ENCODE measurements at places on chromosomes 16 and 17.

DNA sequence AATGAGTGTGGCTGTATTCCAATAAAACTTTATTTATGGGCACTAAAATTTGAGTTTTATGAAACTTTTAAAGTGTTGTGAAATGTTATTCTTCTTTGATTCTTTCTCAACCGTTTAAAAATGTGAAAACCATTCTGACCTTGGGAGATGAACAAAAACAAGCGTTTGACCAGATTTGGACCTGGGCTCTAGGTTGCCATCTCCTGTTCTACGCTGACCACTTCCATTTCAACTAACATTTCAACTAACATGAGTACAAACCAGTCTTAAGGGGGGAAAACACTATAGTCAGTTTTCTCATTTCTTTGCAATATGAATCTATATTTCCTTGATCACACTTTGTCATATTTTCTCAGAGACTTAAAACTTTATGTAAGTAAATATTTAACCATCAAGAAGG is 118.4 kb upstream of the IRX5 start:
- no peak for DNase-seq

DNA sequence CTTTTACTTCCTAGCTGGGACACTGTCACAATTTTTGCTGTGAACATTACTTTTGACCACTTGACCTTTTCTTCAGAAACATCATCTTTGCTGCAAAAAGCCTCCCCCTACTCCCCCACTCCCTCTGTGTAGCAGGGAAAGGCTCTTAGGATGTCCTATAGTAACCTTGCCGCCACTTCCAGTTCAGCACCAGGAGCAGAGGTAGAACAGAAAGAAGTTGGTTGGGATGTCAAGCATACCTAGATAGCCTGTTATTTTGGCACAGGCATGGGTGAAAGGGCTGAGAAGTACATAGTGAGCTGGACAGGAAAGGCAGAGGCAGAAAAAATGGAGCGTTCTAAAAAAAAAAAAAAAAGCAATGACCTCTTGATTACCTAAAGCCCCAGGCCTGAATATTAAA is 31.3 kb downstream of the SMIM36 start:
- DNase-seq, result no peak

DNA sequence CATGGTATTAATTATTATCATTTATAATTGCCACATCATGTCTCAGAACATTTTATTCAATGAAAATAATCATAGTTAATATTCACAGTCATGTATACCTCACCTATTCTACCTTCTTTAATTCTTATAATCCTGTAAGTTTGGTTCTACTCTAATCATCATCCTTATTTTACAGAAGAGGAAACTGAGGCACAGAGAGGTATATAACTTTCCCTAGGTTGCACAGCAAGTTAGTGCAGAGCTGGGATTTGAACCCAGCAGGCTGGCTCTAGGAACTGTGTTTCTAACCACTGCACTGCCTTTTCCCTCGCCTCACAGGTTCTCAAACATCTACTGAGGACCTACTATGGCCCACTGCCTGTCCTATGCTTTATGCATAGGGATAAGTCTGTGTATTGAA is 32.7 kb downstream of the WSB1 start:
- DNase-seq, result no peak

- no peak for DNase-seq
Measured at GRCh38 chr17:17957584-17957916, 14.7 kb downstream of the TOM1L2 start.

- DNase-seq, result peak; percentile 48
Measured at GRCh38 chr16:30903596-30903995, 7.2 kb downstream of the CTF1 start.

- DNase-seq, result peak; percentile 74
Measured at GRCh38 chr17:34420254-34420766, 57.3 kb upstream of the CCL1 start.

DNA sequence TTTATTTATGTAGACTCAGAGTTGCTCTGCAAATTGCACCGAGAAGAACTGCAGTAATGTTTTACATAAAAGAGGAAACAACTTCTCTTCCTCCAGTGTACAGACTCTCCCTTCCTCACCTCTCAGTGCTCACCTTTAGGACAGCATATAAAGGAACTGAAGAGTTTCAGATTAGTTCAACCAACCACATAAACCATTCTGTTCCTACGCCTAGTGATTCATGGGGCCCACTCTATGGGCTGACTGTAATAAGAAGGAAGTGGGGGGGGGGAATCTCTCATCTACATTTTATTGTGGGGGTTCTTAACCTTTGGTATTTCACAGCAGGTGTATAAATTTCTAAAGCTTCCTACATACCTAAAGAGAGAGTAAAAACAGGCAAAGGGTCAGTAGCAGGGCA is 18.3 kb downstream of the ZSWIM7 start:
- no peak for DNase-seq

GRCh38 chr17:38434178-38434665 is 6.0 kb downstream of the ARHGAP23 start:
- DNase-seq, result no peak

DNA sequence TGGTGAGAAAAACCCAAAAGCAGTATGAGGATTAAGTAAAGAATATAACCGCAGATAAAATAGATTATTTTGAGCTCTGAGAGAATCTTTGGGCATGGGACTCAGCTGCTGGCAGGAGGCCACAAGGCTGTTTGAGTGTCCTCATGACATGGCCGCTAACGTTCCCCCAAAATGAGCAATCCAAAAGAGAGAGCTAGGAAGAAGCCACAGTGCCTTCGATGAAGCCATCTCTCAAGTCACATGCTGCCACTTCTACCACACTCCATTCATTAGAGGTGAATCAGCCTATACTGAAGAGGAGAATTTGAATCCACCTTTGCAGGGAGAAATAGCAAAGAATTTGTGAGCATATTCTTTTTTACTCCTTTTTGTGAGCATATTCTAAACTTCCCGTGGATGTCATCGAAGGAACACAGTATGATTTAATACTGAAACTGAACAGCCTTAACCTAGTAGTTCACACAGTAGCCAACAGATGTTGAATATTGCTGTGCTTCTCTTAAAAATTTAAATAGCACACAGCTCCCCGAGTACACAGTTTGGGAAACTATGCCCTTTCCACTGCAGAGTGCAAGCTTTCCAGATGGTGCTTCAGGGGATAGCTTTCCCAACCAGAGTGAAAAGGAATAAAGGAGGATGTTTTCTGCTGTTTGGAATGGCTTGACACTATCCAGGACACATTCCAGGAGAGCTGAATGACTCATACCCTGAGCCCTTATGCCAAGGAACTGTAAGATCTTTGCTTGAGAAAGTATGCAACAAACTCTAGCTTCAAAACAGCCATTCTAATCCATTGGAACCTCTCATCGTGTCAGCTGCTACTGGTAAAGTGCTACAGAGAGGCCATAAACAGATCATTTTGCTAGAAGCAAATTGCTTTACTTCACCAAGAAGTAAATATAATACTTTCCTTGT is 33.9 kb downstream of the ANKFY1 start:
- no peak for DNase-seq

GRCh38 chr16:46916980-46917379 is 32.8 kb downstream of the GPT2 start:
- no peak for DNase-seq

GRCh38 chr16:57797216-57797525 is 5.1 kb downstream of the KIFC3 start:
- DNase-seq, result no peak

DNA sequence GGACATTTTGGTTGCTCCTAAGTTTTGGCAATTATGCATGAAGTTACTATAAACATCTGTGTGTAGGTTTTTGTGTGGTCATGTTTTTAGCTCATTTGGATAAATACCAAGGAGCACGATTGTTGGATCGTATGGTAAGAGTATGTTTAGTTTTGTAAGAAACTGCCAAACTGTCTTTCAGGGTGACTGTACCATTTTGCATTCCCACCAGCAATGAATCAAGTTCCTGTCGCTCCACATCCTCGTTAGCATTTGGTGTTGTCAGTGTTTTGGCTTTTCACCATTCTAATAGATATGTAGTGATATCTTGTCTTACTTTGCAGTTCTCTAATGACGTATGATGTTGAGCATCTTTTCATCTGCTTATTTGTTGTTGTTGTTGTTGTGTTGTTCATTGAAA is 20.2 kb downstream of the TENT4B start:
- DNase-seq, result no peak

- no peak for DNase-seq
Measured at GRCh38 chr17:68993112-68993511, 37.9 kb upstream of the ABCA8 start.

DNA sequence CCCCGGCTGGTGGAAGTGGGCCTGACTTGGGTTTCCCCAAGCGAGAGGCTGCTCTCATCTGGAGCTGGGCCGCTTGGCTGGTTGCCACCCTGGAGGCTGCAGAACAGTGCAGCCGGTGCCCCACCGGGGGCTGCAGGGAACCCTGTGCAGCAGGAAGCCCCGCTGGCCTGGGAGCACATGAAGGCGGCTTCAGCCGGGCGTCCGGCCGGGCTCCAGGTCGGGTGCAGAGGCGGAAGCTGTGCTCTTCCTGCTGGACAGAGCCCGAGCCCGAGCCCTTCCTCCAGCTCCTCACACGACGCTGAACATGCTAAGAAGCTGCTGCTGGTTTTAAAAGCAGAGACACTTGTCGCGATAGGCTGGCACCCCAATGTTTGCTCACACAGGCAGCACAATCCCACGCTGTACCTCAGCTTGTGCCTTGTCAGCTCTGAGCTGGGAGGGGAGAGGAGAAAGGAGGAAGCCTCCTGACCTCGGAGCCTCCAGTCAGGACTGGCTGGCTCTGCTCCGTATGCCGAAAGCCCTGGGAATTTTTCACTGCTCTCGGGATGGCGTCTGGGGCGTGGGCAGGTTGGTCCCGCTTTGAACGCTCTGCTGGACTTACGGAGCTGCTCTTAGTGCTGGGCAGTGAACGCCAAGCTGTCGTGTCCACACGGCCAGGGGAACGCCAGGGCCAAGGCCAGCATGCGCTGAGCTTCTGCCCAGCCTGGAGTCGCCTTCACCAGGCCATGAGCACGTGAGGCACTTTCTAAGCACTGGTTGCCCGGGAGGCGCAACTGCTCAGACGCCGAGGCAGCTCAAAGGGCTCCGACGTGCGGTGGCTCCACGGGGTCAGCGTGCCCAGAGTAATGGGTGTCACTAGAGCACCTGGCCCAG is 8.8 kb downstream of the CDK5R1 start:
- DNase-seq, result no peak

DNA sequence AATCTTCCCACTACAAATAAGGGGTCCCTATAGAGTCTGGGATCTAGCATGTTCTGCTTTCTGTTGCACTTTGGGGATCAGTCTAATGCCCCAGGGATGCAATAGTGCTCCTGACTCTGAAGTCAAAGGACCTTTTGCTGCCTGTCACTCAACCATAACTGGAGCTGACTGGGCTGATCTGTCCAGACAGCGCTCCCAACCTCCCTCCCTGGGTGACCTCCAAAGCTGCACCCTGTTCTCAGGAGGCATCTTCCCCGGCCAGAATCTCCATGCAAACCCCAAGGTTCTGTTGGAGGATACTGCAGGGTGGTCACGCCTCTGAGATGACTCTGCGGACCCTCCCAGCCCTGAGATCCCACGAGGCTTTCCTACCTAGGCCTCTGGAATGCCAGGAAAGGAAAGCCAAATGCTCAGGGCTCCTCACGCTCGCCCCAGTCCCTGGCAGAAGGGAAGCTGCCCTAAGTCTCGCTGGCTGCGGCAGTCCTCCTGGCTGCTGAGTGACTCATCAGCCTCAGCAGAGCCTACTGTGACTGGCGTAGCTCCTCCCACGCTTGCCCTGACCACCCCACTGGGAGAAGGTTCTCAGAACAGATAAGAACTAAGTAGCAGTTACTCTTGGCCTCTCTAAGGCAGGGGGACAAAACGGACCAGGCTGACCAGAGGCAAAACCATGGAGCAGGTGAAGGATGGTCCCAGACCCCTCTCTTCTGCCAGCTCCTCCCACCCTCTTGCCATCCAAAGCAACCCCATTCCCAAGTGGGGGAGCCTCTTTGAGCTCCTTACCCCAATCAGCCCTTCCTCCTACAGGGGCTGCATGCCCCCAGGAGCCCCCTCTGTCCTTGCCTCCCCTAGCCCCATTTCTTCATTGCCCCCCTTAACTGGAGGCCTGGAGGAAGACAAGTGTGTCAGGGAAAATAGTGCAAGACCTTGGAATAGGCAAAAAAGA is 124.1 kb upstream of the TNRC6C start:
- peak; percentile 53 for DNase-seq

DNA sequence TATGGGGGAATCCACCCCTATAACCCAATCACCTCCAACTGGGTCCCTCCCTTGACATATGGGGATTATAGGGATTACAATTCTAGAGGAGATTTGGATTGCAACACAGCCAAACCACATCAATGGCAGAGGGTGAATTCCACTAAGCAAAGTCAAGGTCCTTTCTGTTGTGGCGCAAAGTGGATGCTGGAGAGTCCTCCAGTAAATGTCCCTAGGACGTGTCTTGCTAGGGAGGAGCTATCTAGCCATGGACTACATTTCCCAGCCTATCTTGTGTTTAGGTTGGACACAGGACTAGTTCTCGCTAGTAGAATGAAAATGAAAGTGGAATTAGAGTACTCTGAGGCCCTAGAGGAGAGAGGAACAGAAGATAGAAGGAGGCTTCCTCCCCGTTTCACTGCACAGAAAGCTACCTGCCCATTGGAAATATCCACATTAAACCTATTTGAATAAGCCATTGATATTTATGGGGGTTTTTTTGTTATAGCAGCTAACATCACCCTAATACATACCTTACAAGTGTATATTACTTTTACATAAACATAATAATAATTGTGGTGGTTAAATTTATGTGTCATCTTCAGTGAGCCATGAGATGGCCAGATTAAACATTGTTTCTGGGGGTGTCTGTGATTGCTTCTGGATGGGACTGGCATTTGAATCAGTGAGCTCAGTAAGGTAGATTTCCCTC is 56.7 kb upstream of the ERCC4 start:
- DNase-seq, result no peak

GRCh38 chr16:57743458-57743857 is 7.9 kb downstream of the KATNB1 start:
- DNase-seq, result no peak

- DNase-seq, result no peak
Measured at GRCh38 chr17:49664706-49665211, 13.1 kb downstream of the SPOP start.

DNA sequence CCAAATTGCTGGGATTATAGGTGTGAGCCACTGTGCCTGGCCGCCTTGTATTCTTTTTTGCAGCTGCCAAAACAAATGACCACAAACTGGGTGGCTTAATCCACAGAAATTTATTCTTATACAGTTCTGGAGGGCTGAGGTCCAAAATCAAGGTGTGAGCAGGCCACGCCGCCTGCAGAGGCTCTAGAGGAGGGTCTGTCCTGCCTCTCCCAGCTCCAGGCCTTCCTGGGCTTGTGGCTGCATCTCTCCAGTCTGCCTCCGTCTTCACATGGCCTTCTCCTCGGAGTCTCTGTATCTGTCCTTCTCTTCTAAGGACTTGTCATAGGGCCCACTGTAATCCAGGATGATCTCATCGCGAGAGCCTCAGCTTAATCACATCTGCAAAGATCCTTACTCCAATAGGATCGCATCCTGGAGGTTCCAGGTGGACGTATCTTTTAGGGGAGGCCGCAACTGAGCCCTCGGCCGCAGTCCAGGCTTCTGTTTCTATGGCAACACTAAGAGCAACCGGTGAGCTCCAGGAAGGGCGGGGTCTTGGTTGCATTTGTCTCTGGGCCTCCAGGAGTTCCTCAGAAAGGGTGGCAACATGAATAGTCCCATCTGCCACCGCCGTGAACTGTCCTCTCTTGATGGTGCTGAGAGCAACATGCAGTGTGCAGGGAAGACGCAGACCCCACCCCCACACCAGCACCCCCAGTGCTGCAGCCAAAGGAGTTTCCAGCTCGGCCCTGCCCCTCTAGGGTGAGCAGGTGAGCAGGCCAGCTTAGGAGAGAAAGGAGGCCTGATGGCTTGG is 29.5 kb upstream of the CREBBP start:
- no peak for DNase-seq
